Large intestine (tissue), 12 donors: ENCODE measurements at places on chromosomes 4 and X.
A peak's percentile ranks its signal among the peaks of the same experiment; 100 is the strongest.

GRCh38 chrX:15475021-15475420, 18.1 kb downstream of the PIR start:
- DNase-seq, result no peak

DNA sequence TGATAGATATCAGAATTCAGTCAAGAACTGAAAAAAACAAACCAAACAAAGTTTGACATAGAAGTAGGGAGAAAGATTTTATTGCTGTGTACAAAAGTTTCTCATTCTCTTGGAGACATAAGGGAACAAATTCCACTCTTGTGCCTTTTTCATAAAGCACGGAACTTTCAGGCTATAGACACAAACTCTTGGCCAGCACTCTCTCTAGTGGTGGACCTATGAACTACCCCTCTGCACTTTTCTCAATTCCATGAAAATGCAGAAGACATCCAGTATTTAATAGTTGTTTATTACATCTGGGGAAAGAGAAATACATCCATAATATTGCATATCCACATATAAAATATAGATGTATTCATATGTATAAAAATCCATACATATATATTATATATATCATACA, 291.6 kb upstream of the HS3ST1 start:
- peak; percentile 18 for DNase-seq

DNA sequence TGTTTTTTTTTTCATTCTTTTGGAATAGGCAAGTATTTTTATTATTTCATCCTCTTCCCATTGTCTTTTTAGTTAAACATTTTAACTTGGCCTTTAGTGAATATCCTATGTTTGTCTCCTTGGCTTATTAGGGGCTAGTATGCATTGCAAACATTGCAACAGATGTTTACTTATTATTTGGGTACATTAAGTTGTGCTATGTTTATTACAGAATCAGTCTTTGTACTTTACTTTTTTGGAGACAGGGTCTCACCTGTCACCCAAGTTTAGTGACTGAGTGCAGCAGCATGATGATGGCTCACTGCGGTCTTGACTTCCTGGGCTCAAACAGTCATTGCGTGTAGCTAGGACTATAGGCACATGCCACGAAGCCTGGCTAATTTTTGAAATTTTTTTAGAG, 51.1 kb upstream of the NUDT6 start:
- DNase-seq, result no peak

DNA sequence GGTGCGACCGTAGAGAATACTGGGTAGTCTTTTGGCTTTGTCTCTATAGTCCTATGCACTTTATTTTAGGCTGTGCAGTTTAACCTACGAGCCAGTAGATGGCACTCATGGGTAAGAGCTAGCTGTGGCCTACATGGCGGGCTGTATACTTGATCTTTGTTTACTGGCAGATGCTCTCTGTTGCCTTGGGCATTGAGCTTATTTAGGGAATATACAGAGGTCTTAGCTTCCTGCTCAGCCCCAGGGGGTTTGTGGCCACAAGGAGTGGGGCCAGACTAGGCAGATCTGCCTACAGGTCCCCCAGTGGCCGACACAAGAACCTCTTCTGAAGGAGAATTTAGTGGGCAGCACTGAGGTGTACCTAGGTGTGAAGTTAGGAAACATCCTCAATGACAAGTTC, 227.6 kb upstream of the HDX start:
- DNase-seq, result peak; percentile 17

DNA sequence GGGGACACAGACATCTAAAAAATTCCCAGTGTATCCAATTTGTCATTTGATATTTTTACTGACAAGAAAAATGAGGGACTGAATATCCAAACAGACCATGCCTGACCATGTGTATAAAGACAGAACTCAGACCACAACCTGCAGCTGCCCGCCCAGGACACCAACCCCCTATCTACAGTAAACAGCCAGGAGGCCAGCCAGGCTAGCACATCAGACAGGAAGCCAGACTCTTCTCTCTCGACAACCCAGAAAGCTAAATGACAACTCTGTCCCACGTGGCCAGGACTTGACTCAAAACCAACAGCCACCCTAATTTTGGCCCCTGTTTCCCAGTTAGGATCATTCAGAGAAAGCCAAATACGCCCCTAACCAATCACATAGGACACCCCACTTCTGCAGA, 15.1 kb downstream of the AFAP1 start:
- no peak for DNase-seq

GRCh38 chrX:118756101-118756500, 28.7 kb downstream of the IL13RA1 start:
- no peak for DNase-seq

- DNase-seq, result peak; percentile 26
These were observed 81.9 kb downstream of the FAM114A1 start for GRCh38 chr4:38949411-38950051.

GRCh38 chr4:70687392-70687791, 940 bp upstream of the UTP3 start:
- no peak for DNase-seq

DNA sequence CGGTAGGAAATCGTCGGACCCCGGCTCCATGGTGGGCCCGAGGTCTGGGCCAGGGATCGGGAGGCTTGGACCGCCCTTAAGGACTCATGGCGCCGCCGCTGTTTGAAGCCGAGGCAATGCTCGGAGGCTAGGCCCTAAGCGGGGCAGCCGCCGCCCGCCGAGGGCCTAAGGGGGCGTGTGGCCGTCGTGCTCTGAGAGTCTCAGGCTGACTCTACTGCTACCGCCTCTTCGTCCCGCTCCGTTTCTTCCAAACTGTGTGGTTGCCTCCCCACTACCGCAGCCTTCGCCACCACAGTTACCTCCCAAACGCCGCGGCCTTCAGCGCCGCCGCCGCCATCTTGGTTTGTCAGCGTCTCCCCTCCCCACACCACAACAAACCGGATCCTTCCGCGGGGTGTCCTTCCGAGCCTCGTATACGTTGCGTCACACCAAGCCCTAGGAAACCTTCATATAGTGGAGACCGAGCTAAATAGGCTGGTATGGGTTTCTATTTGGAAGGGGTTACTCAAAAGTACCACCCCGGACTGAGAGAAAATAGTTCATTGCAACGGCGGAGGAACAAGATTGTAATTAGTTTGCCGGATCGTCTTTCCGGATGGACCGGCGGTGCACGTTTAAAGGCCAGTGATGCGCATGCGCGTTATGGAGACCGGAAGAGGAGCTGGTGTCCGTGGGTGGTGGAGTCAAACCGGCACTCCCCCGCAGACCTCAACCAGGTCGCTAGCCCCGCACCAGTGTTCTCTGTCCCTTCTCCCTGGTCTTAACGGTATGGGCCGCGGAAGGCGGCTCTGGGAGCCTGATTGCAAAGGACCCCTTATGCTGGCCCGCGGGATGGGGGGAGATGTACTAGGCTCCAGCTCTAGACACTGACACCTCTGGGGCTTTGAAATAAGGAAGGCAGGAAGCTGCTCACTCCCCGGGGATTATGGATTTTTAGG, at the start of gene KDM5C:
Gene KDM5C, minus strand, starts transcription at position 348 of the 938 bp plus-strand sequence. Its CDS starts 318 bp downstream, at position 30.
- peak; percentile 94 for DNase-seq

DNA sequence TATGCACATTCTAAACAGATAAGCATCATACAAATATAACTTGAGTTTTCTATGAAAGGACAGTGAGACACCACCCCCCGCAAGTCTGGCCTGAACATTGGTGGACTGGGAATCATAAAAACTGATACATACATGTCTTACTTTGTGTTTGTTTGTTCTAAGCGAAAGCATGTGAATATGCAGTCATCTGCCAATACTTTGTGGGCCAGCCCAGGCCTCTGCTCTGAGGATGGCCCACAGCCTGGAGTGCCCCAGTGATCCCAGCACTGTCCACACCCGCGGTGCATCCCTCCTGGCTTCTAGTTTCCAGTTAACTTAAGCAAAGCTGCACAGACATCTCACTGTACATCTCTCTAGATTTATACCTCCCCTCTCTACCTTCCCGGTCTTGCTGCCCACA, 146.5 kb downstream of the GPR143 start:
- DNase-seq, result no peak

DNA sequence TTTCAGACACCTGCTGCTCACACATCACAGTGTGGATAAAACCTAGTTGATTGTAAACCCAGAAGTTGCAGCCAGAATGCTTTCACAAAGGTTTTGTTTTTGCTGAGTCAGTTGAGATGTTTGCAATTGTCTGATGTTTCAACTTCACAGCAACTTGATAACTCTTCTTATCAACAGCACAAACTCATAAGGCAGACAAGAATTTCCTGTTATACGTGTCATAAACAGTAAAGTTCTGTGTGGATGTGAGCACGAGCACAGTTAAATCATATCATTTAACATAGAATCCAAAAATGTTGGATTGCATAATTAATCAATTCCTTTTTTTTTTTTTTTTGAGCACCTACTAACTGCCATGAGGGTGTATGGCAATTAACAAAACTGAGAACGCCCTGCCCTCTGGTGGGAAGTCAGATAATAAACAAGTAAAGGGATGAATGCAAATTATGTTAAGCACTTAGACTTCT, 512.2 kb downstream of the PDHA2 start:
- DNase-seq, result peak; percentile 39
